A673 (cell line): ENCODE measurements at places on chromosomes 5 and 9. TPM values are rescaled to one million over a fixed set of nuclear protein-coding genes. Genes with fewer than 3 reads are reported as not detected.

The DIRAS2 gene
- not detected in 2 replicates for total RNA-seq

The PIP5KL1 gene
- 2.6 and 3.9 TPM in 2 replicates for total RNA-seq

The ABCA1 gene
- total RNA-seq: 0.69 and 1.6 TPM in 2 replicates

The TAL2 gene
- total RNA-seq: not detected in 2 replicates

The PTPRD gene
- total RNA-seq: not detected in 2 replicates

The TTC23L gene
- 0.41 and 0.55 TPM in 2 replicates for total RNA-seq

The RLN1 gene
- total RNA-seq: not detected in 2 replicates

- no peak overlapping the region for H3K4me3 ChIP-seq
- no peak overlapping the region for H3K27ac ChIP-seq
- peaks cover 20% of the 10 kb centered on the region for H3K27me3 ChIP-seq
Measured at GRCh38 chr5:111229221-111229835, 5.1 kb downstream of the CAMK4 start.

- H3K4me1 ChIP-seq: no peaks in the 10 kb centered on the region
- no peak overlapping the region for H3K27ac ChIP-seq
- no peak for DNase-seq
Measured at GRCh38 chr5:63919763-63920478, 42.3 kb downstream of the HTR1A start.

GRCh38 chr9:101409079-101409477 is 10.4 kb downstream of the ZNF189 start:
- H3K27ac ChIP-seq: no peak overlapping the region
- no peak for DNase-seq
- peaks cover 58% of the 10 kb centered on the region for H3K36me3 ChIP-seq
- no peaks in the 10 kb centered on the region for H3K4me1 ChIP-seq
- no peaks in the 10 kb centered on the region for H3K27me3 ChIP-seq

DNA sequence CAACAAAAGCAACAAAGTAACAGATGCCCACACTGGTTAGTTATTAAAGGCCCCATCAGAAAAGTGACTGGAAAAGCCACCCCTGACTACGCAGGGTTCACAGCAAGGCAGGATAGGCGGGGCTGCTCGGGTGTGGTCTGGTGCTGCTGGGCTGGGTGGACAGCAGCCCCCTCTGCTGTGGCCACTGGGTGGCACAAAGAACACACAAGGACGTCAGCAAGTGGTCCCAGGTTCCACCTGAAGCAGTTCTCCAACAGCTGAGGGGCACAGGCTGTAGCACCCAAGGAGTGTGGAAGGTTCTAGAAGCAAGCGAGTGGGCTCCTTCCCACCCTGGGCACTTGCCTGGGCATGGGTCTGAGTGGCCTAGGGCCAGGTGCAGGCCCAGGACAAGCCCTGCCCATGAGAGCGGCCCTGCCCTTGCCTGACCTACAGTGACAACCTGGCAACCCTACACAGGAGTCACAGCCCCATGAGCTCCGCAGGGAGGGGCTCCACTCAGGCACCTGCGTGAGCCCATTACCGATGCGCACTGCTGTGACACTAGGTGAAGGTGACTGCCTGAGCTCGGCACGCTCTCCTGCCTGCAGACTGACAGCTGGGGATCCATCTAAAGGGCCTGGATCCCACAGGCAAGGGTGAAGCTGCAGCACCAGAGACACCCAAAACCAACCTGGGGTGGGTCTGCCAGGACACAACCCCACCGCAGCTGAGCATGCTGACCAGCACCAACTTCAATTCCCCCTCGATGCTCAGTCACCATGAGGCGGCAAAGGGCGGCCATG is 8.1 kb downstream of the BRD9 start:
- H3K4me3 ChIP-seq: no peak overlapping the region
- DNase-seq: no peak
- peaks cover 82% of the 10 kb centered on the region for H3K36me3 ChIP-seq

DNA sequence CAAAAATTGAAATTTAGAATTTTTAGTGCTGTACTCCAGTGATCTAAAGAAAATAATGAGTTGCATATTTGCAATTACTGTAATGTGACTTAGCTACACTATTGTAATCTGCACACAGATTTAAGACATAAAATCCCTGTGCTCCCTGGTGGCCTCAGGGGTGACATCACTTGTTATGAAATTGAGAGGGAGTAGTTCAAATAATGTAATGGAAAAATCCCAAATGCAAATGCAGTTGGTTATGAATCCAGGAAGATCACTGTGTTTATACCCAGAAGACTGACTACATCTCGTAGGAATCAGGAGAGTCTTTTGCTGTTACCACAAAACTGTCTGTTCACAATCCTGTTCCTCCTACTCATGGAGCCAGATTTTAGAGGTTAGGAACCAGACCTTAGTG is 178.7 kb upstream of the FBXL17 start:
- H3K4me1 ChIP-seq: no peaks in the 10 kb centered on the region
- DNase-seq: peak; percentile 7
- no peak overlapping the region for H3K4me3 ChIP-seq
- H3K36me3 ChIP-seq: no peaks in the 10 kb centered on the region
- no peak overlapping the region for H3K27ac ChIP-seq
- H3K27me3 ChIP-seq: no peaks in the 10 kb centered on the region

DNA sequence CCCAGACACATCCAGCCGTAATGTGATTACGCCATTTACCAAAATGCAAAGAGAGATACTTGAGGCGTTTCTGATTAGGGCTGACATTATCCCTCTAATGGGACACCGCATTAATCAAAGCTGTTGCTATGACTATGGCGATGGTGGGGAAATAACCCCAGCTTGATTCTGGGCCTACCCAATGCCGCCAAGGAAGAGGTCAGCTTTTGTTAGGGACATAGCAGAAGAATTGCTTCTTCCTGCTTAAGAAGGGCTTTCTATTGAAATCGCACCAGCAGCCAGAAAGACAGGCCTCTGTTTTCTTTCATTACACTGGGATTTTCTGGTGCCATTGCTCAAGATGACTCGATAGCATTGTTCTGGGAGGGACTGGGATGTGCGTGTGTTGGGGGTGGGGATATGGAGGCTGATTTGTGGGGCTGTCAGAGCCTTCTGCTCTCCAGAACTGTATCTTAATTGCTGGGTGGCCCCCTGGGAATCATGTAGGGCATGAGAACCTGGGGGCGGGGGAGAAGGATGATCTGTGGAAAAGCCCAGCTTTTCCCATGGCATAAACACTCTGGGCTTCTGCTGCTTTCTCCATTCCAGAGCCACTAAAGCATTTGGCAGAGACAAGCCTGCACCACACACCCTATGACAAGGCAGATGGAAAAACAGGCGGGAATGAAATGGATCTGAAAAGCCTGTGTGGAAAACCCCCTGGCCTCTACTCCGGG is 106.5 kb upstream of the RAD23B start:
- peak; percentile 34 for DNase-seq
- no peaks in the 10 kb centered on the region for H3K4me1 ChIP-seq
- H3K4me3 ChIP-seq: no peak overlapping the region
- no peaks in the 10 kb centered on the region for H3K27me3 ChIP-seq

GRCh38 chr9:134514503-134514902 is 127.1 kb upstream of the COL5A1 start:
- H3K36me3 ChIP-seq: no peaks in the 10 kb centered on the region
- no peak overlapping the region for H3K27ac ChIP-seq
- no peak for DNase-seq
- H3K4me1 ChIP-seq: no peaks in the 10 kb centered on the region
- no peak overlapping the region for H3K4me3 ChIP-seq

- DNase-seq: no peak
- H3K27ac ChIP-seq: no peak overlapping the region
- H3K4me1 ChIP-seq: peaks cover 6% of the 10 kb centered on the region
- H3K36me3 ChIP-seq: no peaks in the 10 kb centered on the region
Measured at GRCh38 chr5:82147860-82148573, 130.1 kb downstream of the RPS23 start.

DNA sequence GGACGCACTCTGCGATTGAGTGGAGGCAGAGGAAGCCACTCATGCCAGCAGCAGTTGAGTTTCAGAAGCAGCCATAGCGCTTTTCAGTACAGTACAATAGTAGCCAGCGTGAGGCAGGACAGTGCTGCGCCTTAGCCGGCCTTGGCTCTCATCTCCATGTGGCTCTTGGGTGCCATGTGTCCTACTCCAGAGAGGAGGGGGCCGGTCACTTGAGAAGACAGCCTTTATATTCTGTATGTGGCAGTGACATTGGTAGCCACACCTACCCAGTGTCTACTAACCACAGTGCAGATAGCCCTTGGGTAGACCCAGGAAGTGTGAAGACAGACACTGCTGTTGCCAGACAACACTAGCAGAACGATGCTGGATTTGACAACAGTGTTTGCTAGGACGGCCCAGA is 42.3 kb downstream of the FAM78A start:
- H3K27me3 ChIP-seq: no peaks in the 10 kb centered on the region
- no peak for DNase-seq
- H3K4me1 ChIP-seq: peaks cover 11% of the 10 kb centered on the region
- no peak overlapping the region for H3K4me3 ChIP-seq

DNA sequence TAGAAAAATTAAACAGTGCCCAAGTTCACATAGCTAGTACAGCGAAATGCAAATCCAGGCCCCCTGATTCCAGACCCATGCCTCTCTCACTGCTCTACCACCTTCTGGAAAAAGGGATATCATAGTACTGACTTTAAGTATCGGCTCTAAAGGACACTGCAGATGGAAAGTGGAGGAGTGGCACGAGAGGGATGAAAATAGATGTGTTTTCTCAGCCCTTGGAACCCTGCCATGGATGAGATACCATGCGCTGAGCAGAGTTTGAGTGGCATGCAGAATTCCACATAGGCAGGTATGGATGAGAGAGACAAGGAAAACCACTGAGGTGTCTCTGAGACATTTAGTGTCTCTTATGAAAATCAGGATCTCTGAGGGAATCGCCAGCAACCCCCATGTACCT is 18.8 kb downstream of the CKMT2 start:
- DNase-seq: no peak
- H3K36me3 ChIP-seq: no peaks in the 10 kb centered on the region
- H3K4me3 ChIP-seq: no peak overlapping the region

GRCh38 chr9:131667576-131667975 is 72.3 kb downstream of the RAPGEF1 start:
- H3K27me3 ChIP-seq: no peaks in the 10 kb centered on the region
- no peak overlapping the region for H3K4me3 ChIP-seq
- peaks cover 30% of the 10 kb centered on the region for H3K4me1 ChIP-seq
- no peak overlapping the region for H3K27ac ChIP-seq

DNA sequence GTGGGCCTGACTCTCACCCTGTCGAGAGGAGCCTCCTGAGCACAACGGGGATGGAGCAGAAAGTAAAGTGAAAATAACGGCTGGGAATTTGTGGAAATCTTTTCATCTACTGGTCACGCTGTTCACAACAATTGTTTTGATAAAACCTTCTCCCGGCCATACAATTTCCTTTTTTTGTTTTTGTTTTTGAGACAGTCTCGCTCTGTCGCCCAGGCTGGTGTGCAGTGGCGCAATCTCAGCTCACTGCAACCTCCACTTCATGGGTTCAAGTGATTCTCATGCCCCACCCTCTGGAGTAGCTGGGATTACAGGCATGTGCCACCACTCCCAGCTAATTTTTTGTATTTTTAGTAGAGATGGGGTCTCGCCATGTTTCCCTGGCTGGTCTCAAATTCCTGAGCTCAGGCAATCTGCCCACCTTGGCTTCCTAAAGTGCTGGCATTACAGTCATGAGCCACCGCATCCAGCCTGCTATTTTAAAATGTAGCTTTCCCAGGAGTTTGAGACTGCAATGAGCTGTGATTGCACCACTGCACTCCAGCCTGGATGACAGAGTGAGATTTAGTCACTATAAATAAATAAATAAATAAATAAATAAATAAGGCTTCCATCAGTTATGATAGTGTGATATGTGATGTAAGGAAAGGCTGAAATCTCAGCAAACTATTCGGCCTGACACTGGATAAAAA is 73.5 kb upstream of the PTGER4 start:
- H3K4me3 ChIP-seq: no peak overlapping the region
- H3K27ac ChIP-seq: no peak overlapping the region
- H3K36me3 ChIP-seq: no peaks in the 10 kb centered on the region

GRCh38 chr5:52989025-52989780 is at the start of gene ITGA2:
Gene ITGA2 (plus strand): TSS chr5:52989352. CDS start chr5:52989469, 117 bp downstream.
- peak; percentile 33 for DNase-seq
- no peaks in the 10 kb centered on the region for H3K36me3 ChIP-seq
- H3K4me1 ChIP-seq: no peaks in the 10 kb centered on the region

DNA sequence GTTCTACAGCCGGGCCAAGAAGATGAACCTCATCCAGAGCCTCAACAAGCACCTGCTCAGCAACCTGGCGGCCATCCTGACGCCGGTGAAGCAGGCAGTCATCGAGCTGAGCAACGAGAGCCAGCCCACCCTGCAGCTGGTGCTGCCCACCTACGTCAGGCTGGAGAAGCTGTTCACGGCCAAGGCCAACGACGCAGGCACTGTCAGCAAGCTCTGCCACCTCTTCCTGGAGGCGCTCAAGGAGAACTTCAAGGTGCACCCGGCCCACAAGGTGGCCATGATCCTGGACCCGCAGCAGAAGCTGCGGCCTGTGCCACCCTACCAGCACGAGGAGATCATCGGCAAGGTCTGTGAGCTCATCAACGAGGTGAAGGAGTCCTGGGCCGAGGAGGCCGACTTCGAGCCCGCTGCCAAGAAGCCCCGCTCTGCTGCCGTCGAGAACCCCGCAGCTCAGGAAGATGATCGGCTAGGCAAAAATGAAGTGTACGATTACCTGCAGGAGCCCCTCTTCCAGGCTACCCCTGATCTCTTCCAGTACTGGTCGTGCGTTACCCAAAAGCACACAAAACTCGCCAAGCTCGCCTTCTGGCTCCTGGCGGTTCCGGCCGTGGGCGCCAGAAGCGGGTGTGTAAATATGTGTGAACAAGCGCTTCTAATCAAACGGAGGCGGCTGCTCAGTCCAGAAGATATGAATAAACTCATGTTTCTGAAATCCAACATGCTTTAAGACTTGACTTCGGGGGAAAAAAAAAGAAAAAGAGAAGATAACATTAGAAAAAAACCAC is 28.5 kb downstream of the AMBP start:
- H3K27me3 ChIP-seq: no peaks in the 10 kb centered on the region
- H3K27ac ChIP-seq: no peak overlapping the region
- no peaks in the 10 kb centered on the region for H3K4me1 ChIP-seq
- no peak overlapping the region for H3K4me3 ChIP-seq

DNA sequence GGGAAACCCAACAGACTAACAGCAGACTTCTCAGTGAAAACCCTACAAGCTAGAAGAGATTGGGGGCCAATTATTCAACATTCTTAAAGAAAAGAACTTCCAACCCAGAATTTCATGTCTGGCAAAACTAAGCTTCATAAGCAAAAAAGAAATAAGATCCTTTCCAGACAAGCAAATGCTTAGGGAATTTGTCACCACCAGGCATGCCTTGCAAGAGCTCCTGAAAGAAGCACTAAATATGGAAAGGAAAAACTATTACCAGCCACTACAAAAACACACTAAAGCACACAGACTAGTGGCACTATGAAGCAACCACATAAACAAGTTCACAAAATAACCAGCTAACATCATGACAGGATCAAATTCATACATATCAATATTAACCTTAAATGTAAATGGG is 131.1 kb downstream of the OR2K2 start:
- no peak overlapping the region for H3K27ac ChIP-seq
- H3K36me3 ChIP-seq: no peaks in the 10 kb centered on the region
- DNase-seq: no peak
- H3K4me3 ChIP-seq: no peak overlapping the region
- H3K27me3 ChIP-seq: no peaks in the 10 kb centered on the region
